ENCODE measurements at places on chromosomes 16 and 17. TPM values are rescaled to one million over a fixed set of nuclear protein-coding genes. Genes with fewer than 3 reads are reported as not detected.

Gene HS3ST3A1
- total RNA-seq: 37.5 TPM

GRCh38 chr17:3808701-3809100, 7.7 kb upstream of the ITGAE start:
- DNase-seq: no peak

- no peak for DNase-seq
Measured at GRCh38 chr17:66412857-66413558, 110.6 kb downstream of the PRKCA start.

GRCh38 chr17:40605306-40605705, 40.0 kb upstream of the CCR7 start:
- DNase-seq: no peak

GRCh38 chr16:12171206-12171605, 194.7 kb downstream of the SNX29 start:
- DNase-seq: no peak

All from kidney epithelial cell (primary cell).